ENCODE measurements at places on chromosomes 6 and 20.

GRCh38 chr20:18288749-18289267 is 481 bp downstream of the ZNF133 start:
- peak overlapping the region; percentile 87 for H3K4me3 ChIP-seq
- H3K27me3 ChIP-seq = no peaks in the 10 kb centered on the region
- H3K4me1 ChIP-seq = no peaks in the 10 kb centered on the region
- H3K36me3 ChIP-seq = no peaks in the 10 kb centered on the region
- peak overlapping the region; percentile 90 for H3K27ac ChIP-seq

DNA sequence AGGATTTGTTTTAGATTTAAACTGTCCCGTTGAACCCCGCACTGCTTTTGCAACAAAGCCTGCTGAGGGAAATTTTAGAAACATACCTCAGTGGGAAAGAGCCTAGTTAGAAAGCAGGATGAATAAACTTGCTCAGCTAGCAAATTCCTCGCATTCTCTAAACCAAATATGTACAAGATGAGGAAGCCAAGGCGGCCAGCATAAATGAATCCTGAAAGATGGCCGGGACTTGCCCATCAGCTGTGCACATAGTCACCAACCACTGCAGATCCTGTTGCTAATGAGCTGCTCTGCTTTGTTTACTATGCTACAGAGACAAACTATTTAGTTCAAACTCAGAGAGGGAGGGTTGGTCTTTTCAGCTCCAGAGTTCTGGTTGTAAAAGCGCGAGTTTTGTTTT is 49.0 kb downstream of the TMEM170B start:
- DNase-seq = no peak
- H3K27ac ChIP-seq = peak overlapping the region; percentile 26
- no peak overlapping the region for H3K4me3 ChIP-seq
- no peaks in the 10 kb centered on the region for H3K27me3 ChIP-seq

DNA sequence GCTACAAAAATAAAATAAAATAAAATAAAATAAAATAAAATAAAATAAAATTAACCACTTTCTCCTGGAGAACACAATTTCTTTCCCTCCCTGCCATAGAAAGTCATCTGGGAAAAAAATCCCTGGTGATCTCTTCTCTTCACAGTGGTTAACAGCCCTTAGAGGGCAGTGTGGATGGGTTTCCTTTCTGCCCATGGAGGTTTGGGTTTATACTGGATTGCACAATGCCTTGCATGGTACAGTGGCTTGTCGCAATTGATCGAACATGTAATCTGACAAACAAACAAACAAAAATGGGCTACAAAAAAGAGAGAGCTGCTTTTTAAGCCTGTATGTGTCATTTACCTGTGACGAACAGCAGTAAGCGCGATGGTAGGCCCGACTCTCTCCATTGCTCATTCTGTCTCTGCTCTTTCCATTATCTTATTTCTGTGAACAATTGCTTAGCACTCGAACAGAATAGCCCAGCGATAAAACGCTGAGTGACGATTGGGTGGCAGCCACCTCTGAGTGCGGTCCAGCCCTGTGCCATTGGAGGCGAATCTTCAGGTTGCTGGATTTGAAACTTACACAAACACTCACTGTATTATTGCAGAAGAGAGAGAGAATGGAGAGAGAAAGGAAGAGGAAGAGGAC is 166.1 kb downstream of the CD83 start:
- DNase-seq = no peak
- H3K27me3 ChIP-seq = no peaks in the 10 kb centered on the region
- peaks cover 26% of the 10 kb centered on the region for H3K4me1 ChIP-seq
- H3K36me3 ChIP-seq = no peaks in the 10 kb centered on the region
- no peak overlapping the region for H3K27ac ChIP-seq

GRCh38 chr20:47332381-47333206 is 23.9 kb downstream of the ZMYND8 start:
- peaks cover 57% of the 10 kb centered on the region for H3K4me1 ChIP-seq
- H3K27ac ChIP-seq = peak overlapping the region; percentile 84
- H3K27me3 ChIP-seq = no peaks in the 10 kb centered on the region
- H3K36me3 ChIP-seq = no peaks in the 10 kb centered on the region
- no peak for DNase-seq
- no peak overlapping the region for H3K4me3 ChIP-seq

- DNase-seq = no peak
- no peaks in the 10 kb centered on the region for H3K27me3 ChIP-seq
- no peaks in the 10 kb centered on the region for H3K36me3 ChIP-seq
- H3K4me1 ChIP-seq = no peaks in the 10 kb centered on the region
- H3K4me3 ChIP-seq = no peak overlapping the region
Observed at GRCh38 chr6:25449774-25450173, 170.6 kb downstream of the CARMIL1 start.

GRCh38 chr6:52548353-52548713 is 28.5 kb downstream of the TRAM2 start:
- no peak overlapping the region for H3K4me3 ChIP-seq
- H3K4me1 ChIP-seq = peaks cover 83% of the 10 kb centered on the region
- no peaks in the 10 kb centered on the region for H3K36me3 ChIP-seq
- no peaks in the 10 kb centered on the region for H3K27me3 ChIP-seq

DNA sequence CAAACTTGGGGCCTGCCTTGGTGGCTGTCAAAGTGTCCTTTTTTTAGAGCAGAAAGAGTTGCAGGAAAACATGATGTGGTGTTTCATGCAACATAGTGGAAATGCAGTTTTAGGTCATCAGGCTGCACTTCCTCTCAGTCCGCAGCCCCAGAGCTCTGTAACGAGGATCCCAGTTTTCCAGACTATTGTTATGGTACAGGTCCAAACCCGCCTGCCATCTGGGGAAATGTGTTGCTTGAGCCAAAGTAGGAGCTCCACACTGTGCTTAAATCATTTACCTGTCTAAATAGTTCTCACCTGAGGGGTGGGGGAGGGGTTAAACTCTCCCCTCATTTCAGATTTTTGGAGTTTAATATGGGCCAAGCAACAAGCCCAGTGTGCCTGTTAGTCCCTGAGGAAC is 59.8 kb downstream of the GOPC start:
- DNase-seq = no peak
- H3K27me3 ChIP-seq = no peaks in the 10 kb centered on the region
- peaks cover 14% of the 10 kb centered on the region for H3K36me3 ChIP-seq
- no peaks in the 10 kb centered on the region for H3K4me1 ChIP-seq
- H3K4me3 ChIP-seq = no peak overlapping the region
- no peak overlapping the region for H3K27ac ChIP-seq
